ENCODE measurements at places on chromosomes 7 and 10. TPM values are rescaled to one million over a fixed set of nuclear protein-coding genes. Genes with fewer than 3 reads are reported as not detected.
A peak's percentile ranks its signal among the peaks of the same experiment; 100 is the strongest.

DNA sequence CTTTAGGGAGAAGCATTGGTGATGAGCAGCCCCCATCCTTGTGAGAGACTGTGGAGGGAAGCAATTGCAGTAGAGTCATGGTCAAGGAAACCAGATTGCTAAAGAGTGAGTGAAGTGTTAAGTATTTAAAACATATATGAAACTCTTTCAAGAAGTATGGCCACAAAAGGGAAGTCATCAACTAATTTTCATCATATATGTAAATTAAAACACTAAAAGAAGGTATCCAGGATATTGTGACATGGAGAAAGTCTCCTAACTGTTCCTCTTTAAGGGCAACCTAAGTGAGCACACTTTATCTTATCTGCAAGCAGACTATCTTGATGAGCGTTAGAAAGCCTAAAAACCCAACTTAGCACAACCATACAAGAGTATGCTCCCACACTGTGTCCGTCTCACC lies 69.7 kb downstream of the CD36 start:
- no peaks in the 10 kb centered on the region for H3K36me3 ChIP-seq
- no peak overlapping the region for H3K4me3 ChIP-seq
- peaks cover 7% of the 10 kb centered on the region for H3K4me1 ChIP-seq
- no peak overlapping the region for H3K27ac ChIP-seq

PRKG1 gene
- polyA plus RNA-seq = 7.9 TPM

DNA sequence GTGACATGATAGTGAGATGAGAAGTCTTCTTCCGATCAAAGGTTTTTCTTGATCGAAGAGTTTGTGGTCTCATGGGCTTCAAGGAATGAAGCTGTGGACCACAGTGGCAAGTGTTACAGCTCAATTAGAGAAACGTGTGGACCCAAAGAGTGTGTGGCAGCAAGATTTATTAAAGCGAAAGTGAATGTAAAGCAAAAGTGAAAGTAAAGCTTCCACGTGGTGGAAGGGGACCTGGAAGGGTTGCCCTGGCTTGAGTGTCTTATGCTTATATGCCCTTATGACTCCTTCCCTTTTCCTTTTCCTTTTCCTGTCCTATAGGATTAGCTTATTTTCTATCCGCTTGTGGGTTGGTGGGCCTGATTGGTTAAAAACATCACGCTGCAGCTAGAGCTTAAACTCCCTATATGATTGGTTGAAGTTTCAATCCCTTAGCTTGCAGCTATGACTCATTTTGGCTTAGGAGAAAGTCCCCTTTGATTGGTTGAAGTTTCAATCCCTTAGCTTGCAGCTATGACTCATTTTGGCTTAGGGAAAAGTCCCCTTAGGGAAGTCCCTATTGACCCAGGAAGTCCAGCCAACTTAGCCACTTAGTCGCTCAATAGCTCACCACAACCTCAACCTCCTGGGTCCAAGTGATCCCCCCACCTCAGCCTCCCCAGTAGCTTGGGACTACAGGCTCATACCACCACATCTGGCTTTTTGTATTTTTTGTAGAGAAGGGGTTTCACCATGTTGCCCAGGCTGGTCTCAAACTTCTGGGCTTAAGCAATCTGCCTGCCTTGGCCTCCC lies 34.7 kb downstream of the MRPS24 start:
- H3K27me3 ChIP-seq = no peaks in the 10 kb centered on the region
- H3K4me3 ChIP-seq = peak overlapping the region; percentile 27
- peaks cover 14% of the 10 kb centered on the region for H3K4me1 ChIP-seq

DNA sequence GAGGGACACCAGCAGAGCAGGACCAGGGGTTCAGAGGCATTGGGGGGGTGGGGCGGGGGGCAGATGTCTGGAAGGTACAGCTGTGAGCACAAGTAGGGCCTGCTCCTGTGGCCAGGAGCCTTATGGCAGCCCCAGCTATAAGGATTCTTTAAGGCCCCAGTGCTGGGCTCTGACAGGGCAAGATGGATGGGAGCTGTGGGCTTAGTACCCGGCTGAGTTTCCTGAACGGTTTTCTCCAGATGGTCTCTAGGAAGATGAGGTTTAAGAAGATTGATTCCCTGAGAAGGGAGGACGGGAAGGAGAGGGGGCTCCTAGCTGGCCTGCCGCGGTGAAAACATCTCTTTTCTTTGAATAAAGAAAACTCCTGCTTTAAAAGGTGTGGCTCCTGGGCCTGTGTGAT lies 30.1 kb upstream of the COMTD1 start:
- no peak for DNase-seq
- peaks cover 13% of the 10 kb centered on the region for H3K4me1 ChIP-seq
- no peaks in the 10 kb centered on the region for H3K36me3 ChIP-seq
- no peak overlapping the region for H3K4me3 ChIP-seq
- no peak overlapping the region for H3K27ac ChIP-seq

DNA sequence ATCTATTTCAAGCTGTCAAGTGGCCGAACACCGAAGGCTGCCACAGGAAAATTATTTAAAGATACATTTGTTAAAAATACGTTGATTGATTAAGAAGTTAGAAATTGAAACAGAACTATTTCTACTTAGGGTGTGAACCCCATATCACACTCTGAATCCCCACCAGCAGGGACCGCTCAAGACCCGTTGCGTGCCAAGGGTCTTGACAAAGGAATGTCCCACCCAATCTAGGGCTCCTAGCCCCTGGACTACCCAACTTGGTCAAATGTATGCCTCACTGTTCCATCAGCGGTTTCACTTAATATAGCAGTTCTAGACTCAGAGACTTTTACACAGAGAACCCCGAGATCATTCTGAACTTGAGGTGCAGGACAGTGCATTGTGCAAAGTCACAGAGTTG lies 11.6 kb upstream of the PFKFB3 start:
- H3K4me3 ChIP-seq = no peak overlapping the region
- H3K36me3 ChIP-seq = no peaks in the 10 kb centered on the region
- H3K27ac ChIP-seq = peak overlapping the region; percentile 70
- DNase-seq = no peak
- H3K27me3 ChIP-seq = no peaks in the 10 kb centered on the region

- no peak overlapping the region for H3K27ac ChIP-seq
- H3K4me3 ChIP-seq = no peak overlapping the region
- H3K36me3 ChIP-seq = no peaks in the 10 kb centered on the region
- DNase-seq = no peak
- H3K27me3 ChIP-seq = no peaks in the 10 kb centered on the region
These were observed 65.9 kb downstream of the FGFR2 start for GRCh38 chr10:121532292-121532864.

GRCh38 chr10:127534074-127534473 lies 15.0 kb upstream of the NPS start:
- no peak for DNase-seq
- H3K27me3 ChIP-seq = no peaks in the 10 kb centered on the region
- no peak overlapping the region for H3K27ac ChIP-seq
- H3K4me1 ChIP-seq = no peaks in the 10 kb centered on the region
- H3K36me3 ChIP-seq = no peaks in the 10 kb centered on the region

DNA sequence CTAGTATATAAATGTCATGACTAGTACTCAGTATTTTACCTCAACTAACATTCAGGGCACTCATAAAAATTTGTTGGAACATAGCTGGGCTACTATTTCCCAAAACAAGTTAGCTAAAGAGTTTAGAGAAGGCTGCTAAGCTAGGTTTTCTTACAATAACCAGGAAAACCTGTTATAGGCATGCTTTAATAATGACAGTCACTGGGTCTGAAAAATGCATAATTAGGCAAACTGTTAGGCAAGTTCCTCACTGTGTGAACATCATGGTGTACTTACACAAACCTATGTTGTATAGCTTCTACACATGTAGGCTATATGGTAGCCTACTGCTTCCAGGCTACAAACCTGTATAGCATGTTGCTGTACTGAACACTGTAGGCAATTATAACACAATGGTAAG lies 79.0 kb downstream of the DNAJC1 start:
- H3K27me3 ChIP-seq = no peaks in the 10 kb centered on the region
- no peak overlapping the region for H3K4me3 ChIP-seq
- no peak overlapping the region for H3K27ac ChIP-seq
- no peaks in the 10 kb centered on the region for H3K36me3 ChIP-seq

GRCh38 chr10:117830787-117831212 lies 215.9 kb downstream of the RAB11FIP2 start:
- H3K4me3 ChIP-seq = no peak overlapping the region
- no peaks in the 10 kb centered on the region for H3K4me1 ChIP-seq
- H3K27me3 ChIP-seq = no peaks in the 10 kb centered on the region
- peak; percentile 35 for DNase-seq
- H3K36me3 ChIP-seq = no peaks in the 10 kb centered on the region
- H3K27ac ChIP-seq = no peak overlapping the region

GRCh38 chr7:105693576-105693975 lies 112.3 kb upstream of the EFCAB10 start:
- peaks cover 39% of the 10 kb centered on the region for H3K4me1 ChIP-seq
- H3K4me3 ChIP-seq = no peak overlapping the region
- no peaks in the 10 kb centered on the region for H3K36me3 ChIP-seq
- H3K27ac ChIP-seq = no peak overlapping the region
- H3K27me3 ChIP-seq = no peaks in the 10 kb centered on the region

CYP2C19 gene
- polyA plus RNA-seq = 0.46 TPM

- no peak overlapping the region for H3K4me3 ChIP-seq
- H3K27me3 ChIP-seq = no peaks in the 10 kb centered on the region
- no peak overlapping the region for H3K27ac ChIP-seq
- no peak for DNase-seq
These were observed 21.4 kb downstream of the KCP start for GRCh38 chr7:128889121-128889520.

CUEDC2 gene
- polyA plus RNA-seq = 59.2 TPM

TMEM229A gene
- 0.61 TPM for polyA plus RNA-seq

DNA sequence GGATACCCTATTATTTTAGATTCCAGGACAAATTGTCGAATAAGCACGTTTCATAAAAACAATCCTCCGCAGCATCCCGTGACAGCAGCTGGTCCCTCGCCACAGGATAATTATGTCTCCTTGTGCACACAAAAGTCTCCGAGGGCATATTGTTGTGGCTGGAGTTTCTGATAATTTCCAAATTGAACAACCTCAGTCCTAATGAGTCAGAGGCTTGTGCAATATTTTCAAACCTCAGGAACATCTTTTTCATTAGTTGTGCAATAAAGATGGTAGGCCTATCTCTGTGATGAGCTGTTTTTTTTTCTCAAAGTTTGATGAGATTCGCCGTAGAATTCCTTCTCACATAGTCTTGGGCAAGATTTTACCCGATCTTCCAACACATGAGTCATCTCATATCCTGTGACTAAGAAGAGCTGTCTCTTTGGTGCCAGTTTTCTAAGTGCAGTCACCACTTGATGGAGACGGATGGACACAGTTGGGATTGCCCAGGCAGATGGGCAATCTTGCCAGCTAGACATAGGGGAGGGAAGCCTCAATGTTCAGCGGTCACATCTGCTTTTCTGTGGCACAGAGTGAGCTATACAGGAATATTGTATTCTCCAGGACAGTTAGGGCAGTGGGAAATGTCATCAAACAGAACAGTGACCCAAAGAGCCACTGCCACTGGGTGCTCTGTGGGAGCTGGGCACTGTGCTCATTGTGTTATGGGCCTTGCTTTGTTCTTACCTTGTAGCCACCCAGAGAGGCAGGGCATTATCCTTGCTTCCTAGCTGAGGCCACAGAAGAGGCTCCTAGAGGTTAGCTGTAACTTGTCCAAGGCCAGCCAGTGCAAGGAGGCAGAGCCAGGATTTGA lies 7.8 kb downstream of the HTRA1 start:
- peaks cover 30% of the 10 kb centered on the region for H3K4me1 ChIP-seq

CDHR3 gene
- 2.5 TPM for polyA plus RNA-seq

DNA sequence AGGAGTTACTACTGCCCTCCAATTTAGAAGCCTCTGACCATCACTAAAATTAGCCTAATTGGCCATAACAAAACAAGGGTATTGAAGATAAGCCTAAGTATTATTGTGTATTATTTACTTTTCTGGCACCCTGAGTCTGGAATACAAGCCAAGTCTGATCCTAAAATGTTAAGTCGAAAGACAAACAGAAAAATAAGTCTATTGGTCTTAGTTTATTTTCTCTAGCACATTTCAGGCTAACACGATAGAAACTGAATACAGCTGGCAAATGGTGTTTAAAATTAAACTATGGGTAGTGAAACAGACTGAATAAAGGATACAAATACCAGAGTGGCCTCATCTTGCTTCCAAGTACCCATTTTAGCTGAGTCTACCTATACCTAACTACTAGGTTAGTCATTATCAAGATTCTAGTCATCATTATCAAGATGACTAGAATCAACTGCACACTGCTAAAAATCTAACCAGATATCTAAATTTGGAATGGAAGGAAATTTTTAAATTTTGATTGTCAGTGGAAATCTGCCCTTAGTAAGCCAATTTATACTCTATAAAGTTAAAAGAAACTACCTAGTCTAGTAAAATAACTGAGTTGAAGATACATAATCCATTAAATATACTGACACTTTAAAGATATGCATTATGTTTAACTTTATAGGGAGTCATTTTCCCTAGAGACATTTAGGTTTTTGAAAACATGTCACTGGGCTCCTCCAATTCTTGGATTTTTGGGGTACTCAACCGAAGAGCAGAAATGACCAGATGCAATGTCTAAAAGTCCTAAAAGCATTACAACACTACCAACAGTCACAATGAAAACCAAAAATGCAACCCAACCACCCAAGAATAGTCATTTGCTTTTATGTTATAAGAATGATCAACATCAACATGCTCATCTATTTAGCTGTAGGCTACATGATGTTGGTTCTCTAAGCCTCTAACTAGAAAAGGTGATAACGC lies 80.9 kb downstream of the NT5C2 start:
- H3K27ac ChIP-seq = peak overlapping the region; percentile 67
- no peak for DNase-seq
- peaks cover 55% of the 10 kb centered on the region for H3K4me1 ChIP-seq
- H3K36me3 ChIP-seq = no peaks in the 10 kb centered on the region
- no peaks in the 10 kb centered on the region for H3K27me3 ChIP-seq
- no peak overlapping the region for H3K4me3 ChIP-seq

GRCh38 chr7:90216771-90217170 lies 5.2 kb downstream of the STEAP2 start:
- peaks cover 20% of the 10 kb centered on the region for H3K4me1 ChIP-seq
- DNase-seq = no peak
- H3K4me3 ChIP-seq = no peak overlapping the region

GRCh38 chr7:116271161-116271913 lies 61.0 kb downstream of the TES start:
- H3K4me1 ChIP-seq = peaks cover 34% of the 10 kb centered on the region
- no peak for DNase-seq
- H3K27ac ChIP-seq = peak overlapping the region; percentile 77
- no peak overlapping the region for H3K4me3 ChIP-seq
- no peaks in the 10 kb centered on the region for H3K36me3 ChIP-seq
- H3K27me3 ChIP-seq = no peaks in the 10 kb centered on the region

CREB5 gene
- 1.5 TPM for polyA plus RNA-seq

GRCh38 chr7:40619647-40620046 lies 484.8 kb downstream of the SUGCT start:
- no peaks in the 10 kb centered on the region for H3K27me3 ChIP-seq
- H3K4me1 ChIP-seq = peaks cover 2% of the 10 kb centered on the region
- H3K27ac ChIP-seq = no peak overlapping the region
- DNase-seq = no peak
- H3K36me3 ChIP-seq = no peaks in the 10 kb centered on the region

PON1 gene
- not detected for polyA plus RNA-seq

PRSS1 gene
- 61.0 TPM for polyA plus RNA-seq

- no peak for DNase-seq
- no peak overlapping the region for H3K4me3 ChIP-seq
- no peaks in the 10 kb centered on the region for H3K27me3 ChIP-seq
- no peaks in the 10 kb centered on the region for H3K36me3 ChIP-seq
- H3K27ac ChIP-seq = no peak overlapping the region
These were observed 21.4 kb upstream of the ASZ1 start for GRCh38 chr7:117448655-117449054.
